ENCODE measurements at places on chromosomes 2 and 18.

- no peak for DNase-seq
Measured at GRCh38 chr18:42850174-42851083, 265.1 kb downstream of the RIT2 start.

DNA sequence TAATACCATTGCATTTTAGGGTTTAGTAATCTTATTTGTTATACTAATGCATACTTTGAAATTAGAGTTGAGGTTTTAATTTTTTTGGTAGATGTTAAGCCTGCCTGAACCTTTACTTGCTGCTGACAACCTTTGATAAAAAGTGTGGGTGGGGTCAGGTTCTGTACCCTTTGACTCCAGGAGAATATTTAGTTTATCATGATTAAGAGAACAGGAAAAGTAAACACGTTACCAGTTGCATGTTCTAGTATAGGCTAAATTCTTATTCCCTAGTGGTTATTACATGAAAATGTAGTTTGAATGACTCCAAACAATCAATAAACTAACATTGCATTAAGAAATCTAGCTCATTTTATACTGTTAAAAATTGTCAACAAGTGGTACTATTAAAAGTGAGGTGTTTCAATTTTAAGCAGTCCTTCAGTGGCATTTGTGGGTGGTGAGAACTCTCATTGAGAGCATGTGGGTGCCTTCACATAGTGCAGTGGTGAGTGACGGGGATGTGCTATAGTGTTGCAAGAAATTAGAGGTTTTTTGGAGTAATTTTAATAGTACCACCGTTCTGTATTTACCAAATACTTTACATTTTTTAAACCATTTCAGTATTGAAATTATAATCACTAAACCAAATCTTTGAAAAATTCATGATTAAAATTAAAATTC is 29.9 kb downstream of the PHLPP1 start:
- DNase-seq, result no peak

- DNase-seq, result no peak
Measured at GRCh38 chr2:179861416-179862067, at the start of gene ZNF385B. Gene ZNF385B, minus strand, starts transcription at chr2:179861612.

GRCh38 chr2:46850742-46851141 is 64.9 kb downstream of the MCFD2 start:
- DNase-seq, result no peak

GRCh38 chr18:7332452-7332851 is 101.6 kb downstream of the LRRC30 start:
- no peak for DNase-seq

- no peak for DNase-seq
Measured at GRCh38 chr2:131542438-131543384, 15.0 kb downstream of the CCDC74A start.

DNA sequence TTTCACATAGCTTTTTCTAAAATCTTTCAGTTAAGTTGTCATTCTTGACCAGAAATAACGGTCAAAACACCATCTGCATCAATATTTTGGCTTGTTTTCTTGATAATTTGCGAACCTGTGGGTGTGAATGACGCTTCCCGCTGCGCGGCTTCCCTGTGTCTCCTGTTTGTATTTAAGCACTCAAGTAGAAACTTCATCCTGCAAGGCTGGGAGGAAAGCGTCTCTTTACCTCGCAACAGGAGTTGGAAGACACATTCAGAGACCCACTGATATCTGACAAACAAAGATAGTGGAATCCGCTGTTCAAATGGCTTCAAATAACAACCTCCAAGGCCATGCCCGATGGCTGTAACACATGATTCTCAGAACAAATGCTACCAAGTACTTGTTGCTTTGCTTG is 704.9 kb downstream of the DCDC2C start:
- DNase-seq, result no peak

- DNase-seq, result no peak
Measured at GRCh38 chr2:164479460-164479859, 141.8 kb downstream of the GRB14 start.

GRCh38 chr2:32330136-32330535 is 26.7 kb upstream of the BIRC6 start:
- DNase-seq, result no peak

DNA sequence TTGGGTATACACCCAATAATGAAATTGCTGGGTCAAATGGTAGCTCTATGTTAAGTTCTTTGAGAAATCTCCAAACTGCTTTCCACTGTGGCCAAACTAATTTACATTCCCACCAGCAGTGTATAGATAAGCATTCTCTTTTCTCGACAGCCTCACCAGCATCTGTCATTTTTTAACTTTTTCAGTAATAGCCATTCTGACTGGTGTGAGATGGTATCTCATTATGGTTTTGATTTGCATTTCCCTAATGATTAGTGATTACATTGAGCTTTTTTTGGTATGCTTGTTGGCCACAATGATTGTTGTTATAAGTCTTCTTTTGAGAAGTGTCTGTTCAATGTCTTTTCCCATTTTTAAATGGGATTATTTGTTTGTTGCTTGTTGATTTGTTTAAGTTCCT is 50.4 kb upstream of the EPAS1 start:
- DNase-seq, result no peak

- no peak for DNase-seq
Measured at GRCh38 chr2:178782236-178782635, 25.0 kb downstream of the TTN start.

DNA sequence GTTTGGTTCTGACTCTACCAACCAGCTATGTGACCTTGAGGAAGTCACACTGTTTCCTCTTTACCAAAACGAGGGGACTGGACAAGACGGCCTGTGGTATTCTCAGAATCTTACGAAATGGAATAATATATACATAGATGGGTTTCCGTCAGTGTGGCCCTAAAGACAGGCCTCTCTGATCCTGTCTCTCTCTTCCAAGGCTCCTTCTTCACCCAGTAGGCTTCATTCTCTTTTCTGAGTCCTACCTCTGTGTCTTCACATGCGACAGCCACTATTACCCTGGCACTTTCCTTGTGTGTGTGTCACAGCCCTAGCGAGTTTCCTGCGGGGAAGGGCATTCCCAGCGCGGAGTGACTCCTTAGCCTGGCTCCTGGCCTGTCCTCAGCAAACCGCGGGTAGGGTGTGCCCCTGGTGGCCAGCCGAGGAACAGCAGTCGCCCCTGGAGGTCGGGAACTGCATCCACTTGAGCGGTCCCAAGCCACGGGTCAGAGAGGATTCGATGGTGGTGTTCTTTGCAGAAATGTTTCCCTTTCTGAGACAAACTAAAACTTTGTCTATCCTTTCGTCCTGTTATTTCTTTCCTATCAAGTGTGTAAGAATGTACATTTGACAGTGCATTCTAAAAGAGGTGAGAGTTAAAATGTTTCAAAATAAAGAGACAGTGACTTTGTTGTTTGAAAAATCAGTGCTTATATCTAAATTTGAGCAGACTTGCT is 63.3 kb downstream of the RAB31 start:
- DNase-seq, result peak; percentile 89

DNA sequence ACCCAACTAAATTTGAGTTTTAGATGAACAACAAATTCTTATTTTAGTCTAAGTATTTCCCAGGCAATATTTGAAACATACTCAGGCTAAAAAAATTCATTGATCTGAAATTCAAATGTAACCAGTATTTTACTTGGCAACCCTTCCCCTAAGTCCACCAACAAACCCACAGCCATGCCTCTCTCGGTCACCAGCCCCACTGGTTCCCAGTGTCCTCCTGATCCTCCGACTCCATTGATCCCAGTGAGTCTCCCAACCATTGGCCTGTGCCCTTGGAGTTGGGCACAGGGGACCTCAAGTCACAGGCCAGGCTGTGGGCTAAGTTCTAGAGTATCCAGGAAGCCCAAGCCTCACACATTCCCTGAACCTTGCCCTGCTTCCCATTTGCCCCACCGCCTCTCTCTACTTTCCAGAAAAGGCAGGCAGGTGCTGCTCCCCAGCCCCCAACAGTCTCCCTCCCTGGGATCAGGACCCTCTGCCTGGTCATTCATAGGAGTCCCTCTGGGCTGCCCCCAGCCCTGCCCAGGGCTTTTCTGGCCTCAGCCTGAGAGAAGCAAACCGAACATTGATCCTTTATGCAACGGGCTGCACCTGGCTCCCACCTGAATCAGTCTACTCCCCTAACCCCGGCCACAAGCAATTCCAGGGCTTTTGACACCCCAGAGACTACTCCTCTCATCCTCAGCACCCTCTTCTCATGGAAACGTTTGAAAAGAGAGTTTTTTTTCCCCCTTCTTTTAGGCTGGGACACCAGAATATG is 81.3 kb downstream of the HS1BP3 start:
- no peak for DNase-seq

DNA sequence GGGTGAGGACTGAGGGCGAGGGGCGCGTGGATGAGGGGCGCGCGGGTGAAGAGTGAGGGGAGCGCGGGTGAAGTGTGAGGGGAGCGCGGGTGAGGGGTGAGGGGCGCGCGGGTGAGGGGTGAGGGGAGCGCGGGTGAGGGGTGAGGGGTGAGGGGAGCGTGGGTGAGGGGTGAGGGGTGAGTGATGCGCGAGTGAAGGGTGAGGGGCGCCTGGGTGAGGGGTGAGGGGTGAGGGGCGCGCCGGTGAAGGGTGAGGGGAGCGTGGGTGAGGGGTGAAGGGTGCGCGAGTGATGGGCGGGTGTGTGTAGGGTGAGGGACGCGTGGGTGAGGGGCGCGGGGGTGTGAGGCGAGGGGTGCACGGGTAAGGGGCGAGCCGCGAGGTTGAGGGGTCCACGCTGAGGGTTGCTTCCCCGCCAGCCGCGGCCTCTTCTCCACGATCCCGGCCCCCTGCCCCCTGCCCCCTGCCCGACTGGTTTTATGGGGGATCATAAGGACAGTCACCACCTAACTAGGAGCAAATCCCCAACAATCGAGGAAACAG is 1.1 kb upstream of the SLC66A2 start:
- no peak for DNase-seq

- DNase-seq, result no peak
Measured at GRCh38 chr18:43992741-43993140, 687.9 kb upstream of the SETBP1 start.

- DNase-seq, result peak; percentile 55
Measured at GRCh38 chr2:85997017-85997970, 108.4 kb downstream of the POLR1A start.

DNA sequence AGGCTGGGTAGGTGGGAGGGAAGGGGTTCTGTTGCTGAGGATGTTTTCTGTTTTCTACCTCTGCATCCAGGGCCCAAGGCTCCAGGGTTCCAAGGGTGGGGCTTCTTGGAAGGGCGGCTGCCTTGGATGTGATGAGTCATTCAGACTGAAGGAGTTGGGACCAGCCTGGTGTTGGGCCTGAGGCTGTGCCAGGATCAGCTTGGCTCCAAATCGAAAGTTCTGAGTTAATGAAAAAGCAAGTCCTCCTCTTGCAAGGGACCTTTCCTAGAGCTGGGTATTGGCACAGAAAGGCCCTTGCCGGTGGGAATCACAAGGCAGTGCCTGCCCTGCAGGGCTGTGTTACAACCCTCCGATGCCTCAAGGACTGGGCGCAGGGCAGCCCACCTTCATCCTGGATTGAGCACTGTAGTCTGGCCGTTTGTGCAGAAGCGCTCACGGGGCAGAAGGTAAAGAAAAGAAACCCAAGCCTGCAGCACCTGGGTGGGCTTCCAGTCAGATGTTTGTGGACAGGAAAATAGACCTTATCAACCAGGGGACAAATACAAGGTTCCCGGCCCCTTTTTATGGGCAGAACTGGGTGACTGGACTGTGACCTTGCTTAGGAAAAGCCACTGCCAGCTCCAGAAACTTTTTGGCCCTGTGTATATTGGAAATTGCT is 52.5 kb upstream of the MCFD2 start:
- peak; percentile 64 for DNase-seq

DNA sequence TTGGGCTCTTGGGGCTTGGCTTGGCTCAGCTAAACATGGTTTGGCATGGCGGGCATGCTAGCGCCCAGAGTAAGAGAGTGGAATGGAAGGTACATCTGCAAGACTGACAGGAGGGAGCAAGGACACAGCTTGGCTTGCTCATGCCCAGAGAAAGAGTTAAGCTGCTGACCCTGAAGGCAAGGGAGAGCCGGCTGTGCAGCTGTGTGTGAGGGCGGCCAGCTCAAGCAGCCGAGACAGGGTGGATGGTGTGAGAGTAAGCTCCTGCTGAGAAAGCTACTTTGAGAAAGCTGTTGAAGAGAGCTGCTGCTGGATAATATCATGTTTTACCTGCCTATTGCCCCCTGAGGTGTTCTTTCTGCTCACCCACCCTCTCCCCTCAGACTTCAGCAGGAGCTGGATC is 135.6 kb downstream of the CCBE1 start:
- no peak for DNase-seq

DNA sequence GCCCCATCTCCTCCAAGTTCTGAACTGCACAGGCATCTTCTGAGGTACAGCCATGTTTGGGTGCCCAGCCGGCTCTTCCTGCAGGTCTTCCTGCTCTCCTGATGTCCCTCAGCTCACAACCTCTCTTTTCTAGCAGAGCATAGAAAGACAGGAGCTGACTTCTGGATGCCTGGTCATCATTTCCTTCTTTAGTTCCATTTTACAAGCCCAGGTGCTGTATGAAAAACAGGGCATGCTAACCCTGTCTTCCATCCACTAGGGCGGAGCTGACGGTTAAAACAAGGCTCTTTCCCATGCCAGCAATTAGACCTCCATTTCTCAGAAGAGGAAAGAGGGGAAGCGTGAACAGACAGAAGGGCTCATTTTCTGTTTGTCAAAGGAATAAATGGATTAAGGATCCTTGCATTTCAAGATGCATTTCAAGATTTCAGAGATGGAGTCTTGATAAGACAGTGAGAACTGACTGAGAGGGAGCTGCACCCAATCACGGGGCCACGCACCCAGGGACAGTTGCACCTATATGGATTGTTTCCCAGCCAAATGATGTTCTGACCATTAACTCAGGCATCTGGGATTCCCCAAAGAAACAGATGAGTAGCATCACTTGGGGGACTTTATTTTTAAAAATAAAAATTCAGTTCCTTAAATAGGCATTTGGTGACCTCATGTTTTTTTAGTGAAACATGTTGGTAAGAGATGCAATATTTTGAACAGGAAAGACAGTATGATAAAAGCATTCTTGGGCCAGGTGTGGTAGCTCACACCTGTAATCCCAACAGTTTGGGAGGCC is 45.8 kb upstream of the EML6 start:
- no peak for DNase-seq

GRCh38 chr18:9914334-9914583 is 443 bp downstream of the VAPA start:
- DNase-seq, result no peak

GRCh38 chr18:2908946-2909335 is 62.1 kb downstream of the EMILIN2 start:
- no peak for DNase-seq

DNA sequence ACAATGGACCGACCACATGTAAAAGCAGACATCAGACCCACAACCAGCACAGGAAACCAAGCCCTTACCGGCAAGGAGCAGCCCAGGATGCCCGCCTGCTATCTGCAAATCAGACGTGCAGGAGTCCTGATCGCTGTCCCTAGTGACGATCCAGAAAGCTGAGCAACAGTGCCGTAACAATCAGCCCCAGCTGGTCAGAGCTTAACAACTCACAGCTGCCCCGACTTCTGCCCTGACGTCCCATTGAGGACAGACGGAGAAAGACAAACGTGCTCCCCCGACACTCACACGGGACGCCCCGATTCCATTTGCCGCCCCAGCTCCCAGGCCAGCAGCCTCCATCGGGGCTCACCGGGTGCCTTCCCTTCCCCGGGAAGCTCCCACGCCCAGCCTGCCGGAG is 39.8 kb upstream of the PXDN start:
- DNase-seq, result no peak

GRCh38 chr2:187003038-187003554 is 154.1 kb upstream of the ZSWIM2 start:
- peak; percentile 3 for DNase-seq

- DNase-seq, result peak; percentile 99
Measured at GRCh38 chr18:76492669-76493212, 2.3 kb downstream of the ZNF516 start.
